ENCODE measurements at places on chromosomes 5 and 9.

DNA sequence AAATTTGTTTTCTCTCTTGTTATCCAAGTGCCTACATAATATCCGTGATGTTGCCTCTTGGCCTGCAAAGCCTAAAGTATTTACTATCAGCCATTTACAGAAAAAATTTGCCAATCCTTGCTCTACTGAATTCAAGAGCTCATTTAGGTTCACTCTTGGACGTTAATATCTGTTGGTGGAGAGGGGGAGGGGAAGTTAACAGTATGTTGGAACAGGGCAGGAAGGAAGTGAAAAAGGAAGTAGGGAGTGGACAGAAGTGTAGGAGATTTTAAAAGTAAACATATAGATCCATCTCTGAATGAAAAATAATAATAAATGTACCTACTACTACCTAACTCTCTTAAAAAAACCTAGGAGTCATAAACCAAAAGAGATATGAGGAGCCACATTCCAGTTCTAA, 32.8 kb downstream of the ZNF608 start:
- DNase-seq: no peak

DNA sequence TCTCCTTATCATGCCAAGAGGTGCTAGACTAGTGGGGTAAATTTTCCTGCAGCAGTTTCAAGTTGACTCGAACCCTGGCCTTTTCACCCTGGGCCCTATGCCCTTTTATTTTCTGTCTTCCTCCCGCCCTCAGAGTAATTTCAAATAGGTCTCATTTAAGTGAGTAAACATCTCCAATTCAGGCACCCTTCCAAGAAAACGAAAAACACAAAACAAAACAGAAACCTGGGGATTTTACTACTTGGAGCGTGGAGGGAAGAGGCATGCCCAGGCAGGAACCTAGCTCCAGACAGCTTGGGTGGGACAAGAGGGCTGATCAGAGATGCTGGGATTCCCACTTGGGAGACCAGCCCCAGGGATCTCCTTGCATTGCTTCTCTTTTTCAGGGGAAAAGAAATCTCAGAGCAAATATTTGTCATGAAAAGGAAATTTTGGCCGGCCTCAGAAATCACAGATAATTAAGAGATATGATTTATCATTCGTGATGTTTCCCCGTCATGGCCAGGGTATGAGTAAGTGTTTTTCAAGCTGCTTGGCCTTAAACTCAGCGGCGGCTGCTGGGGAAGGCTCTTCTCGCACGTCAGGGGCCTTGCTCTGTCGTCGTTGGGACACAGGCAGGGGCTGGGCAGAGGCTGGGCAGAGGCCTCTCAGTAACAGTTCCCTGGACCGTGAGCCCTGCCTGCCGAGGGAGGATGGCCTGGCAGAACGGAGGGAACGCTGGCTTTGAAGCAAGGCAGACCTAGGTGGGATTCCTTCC, 248.6 kb upstream of the KLF4 start:
- no peak for DNase-seq

DNA sequence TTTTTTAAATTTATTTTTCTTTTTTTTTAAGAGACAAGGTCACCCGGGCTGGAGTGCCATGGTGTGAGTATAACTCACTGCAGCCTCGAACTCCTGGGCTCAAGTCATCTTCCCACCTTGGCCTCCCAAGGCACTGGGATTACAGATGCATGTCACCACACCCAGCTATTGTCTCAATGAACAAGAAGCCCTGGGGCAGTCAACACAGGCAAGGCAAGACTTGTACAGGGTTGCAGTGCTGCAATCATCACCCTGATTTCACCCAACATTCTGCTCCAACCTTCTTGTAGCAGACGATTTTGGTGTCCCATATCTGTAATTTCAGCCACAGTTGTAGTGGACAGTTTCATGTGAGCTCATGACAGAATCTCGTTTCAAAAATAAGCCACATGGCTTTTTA, 205.8 kb upstream of the KIF2A start:
- DNase-seq: no peak

DNA sequence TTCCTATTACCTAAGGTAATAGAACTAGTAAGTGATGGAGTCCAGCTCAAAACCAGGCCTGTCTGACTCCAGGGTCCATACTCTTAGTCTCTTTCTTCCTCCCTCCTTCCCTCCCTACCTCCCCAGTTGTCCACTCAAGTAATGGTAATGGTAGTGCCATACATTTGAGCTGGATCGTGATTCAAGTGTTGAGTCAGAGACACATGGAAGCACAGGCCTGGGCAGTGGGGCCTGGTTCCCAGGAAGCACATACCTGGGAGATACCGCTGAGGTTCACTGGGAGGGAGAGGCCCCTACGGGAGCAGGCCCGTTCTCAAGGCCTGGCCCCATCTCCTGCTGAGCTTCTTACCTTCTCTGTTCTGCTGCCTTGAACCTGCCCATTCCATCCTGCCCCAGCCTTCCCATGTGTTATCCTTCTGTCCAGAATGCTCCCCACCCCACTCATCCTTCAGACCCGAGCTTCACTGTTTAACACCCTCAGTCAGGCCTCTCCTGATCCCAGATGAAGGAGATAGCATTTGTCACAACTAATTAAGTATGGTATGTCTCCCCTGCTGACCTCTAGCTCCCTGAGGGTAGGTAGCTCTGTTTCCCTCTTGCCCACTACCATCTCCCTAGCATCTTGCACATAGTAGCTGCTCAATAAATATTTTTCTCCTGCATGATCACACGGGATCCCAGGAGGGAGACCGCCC, 13.8 kb downstream of the URM1 start:
- no peak for DNase-seq

- no peak for DNase-seq
Observed at GRCh38 chr9:131370638-131371037, 23.2 kb upstream of the PRRC2B start.

DNA sequence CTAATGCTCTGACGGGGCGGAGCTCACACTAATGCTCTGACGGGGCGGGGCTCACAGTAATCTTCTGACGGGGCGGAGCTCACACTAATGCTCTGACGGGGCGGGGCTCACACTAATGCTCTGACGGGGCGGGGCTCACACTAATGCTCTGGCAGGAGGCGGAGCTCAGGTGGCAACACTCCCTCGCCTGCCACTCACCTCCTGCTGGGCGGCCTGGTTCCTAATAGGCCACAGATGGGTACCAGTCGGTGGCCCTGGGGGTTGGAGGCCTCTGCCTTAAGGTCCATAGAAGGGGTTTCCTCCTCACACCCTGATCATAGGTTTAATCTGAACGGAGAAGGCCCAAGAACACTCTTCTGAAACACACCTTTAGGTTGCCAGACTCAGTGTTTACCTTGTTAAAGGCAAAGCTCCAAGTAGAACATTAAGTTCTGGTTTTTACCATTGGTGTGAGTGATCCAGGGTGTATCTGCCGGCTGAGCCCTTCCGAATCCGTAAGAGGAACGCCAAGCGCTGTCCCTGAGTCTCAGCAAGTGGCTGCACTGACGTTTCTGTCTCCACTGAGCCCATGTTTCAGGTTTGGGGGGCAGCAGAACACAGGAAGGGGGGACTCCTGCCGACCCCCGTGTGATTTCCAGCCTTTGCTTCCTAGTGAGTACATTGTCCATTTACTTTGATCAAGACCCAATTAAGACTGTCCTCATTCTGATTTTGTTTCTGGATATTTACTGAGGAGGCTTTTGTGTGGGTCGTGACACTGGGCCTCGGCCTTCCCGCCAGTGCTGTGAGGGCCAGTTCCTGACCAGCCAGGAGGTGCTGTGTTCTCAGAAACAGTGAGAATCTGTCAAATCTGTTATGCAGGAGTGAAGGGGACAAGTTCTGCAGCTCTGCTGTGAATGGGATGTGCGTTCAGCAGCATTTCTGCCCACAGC, 24.6 kb upstream of the LRRC14B start:
- DNase-seq: no peak

Data from mesothelial cell of epicardium (in vitro differentiated cells).